AG09319 (cell line): ENCODE measurements at places on chromosomes 5 and 9.

DNA sequence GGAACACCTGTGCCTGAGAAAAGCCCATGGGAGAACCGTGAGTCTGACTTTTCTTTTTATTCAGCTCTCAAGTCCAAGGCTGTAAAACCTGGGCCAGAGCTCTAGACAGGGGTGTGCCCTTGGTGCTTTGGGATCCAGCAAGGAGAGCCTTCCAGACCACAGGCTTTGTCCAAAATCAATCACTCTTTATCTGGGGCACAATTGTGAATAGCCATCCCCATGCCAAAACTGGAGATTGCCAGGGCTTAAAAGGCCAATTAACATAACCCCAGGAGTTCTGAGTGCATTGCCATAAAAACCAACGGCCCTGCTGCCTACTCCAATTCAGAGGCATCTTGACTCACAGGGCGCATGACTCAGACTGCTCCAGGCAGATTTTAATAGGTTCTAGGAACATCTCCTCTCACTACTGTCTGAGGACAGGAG, 391.8 kb downstream of the ARHGEF28 start:
- no peak for DNase-seq

DNA sequence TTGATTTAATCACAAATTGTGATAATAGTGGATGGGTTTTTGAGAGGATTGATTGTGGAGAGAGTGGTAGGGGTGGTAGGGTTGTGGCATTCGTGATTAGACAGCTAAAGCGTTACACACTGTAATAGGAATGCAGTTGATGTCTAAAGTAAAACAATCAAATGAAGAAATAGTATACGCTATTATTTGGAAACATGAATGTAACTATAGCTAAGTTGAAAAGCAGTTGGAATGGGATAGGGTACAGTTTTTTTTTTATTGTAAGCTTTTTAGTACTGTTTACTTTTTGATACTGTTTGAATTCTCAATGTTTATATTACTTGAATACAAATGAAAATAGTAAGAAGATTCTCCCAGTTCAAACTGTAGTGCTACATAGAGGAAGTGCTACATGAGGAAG, 51.8 kb downstream of the RANBP17 start:
- no peak for DNase-seq

- no peak for DNase-seq
These were observed 161.9 kb downstream of the PPP2R2B start for GRCh38 chr5:146716636-146717035.

- no peak for DNase-seq
These were observed 189.8 kb upstream of the TRIM32 start for GRCh38 chr9:116497095-116497890.

DNA sequence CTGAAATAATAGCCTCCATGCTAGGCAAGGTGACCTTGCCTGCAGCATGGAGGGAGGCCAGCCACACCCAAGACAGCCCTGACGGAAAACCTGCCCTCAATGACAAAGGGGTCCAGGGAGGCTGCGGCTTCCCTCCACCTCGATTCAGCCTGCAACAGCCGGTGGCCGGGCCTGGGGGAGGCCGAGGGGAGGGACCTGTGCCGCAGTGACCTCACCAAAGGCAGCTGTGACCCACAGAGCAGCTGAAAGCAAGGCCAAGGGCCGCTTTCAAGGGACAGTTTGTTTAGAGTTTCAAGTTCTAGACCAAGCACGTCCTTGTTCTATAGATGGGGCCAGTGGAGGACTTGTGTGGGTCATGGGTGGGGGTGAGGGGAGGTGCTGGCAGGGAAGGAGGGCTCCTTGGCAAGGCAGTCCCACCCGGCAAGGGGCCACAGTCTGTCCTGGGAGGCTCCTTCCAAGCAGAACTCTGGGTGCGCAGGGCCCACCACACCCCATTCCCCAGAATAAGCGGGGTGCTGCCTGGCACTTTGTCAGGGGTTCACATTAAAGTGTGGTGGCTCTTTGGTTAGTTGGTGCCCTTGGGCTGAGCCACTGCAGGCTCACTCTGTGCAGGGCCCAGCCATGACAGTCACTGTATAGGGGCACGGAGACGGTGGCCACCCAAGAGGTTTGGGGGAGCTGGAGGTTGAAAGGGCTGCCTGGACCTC, 226.5 kb downstream of the FANCC start:
- no peak for DNase-seq

- no peak for DNase-seq
These were observed 13.2 kb downstream of the CMYA5 start for GRCh38 chr5:79702606-79703380.

GRCh38 chr5:66861402-66861801, 265.2 kb downstream of the MAST4 start:
- DNase-seq, result no peak

GRCh38 chr5:157222506-157223230, 42.0 kb downstream of the ITK start:
- DNase-seq, result no peak

DNA sequence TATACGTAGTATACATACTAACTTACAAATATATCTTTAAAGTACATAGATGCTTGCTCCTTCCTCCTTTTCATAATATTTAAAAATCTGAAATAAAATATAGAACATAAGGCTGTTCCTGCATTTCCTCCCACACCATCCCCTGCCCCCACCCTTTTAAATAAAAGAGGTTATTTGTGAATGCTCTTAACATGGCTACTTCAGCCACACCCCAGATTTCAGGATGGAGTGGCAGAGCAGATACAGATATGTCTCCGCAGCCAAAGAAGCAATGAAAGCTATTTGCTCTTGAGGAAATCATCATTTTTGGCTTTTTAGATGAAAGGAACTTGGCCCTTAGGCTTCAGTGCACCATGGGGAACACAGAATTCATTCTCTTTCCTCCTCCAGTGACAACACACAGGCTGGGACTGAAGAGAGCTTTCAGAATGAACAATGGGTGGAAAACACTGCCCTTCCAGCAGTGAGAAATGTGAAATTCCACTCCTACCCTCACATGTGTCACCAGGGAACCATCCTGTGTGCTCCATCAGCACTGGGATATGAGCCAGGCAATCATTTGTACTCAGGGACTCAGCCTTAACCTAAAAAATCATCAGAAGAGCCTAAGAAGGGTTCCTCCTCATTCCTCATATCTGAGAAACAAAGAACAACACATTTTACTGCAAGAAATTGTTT, 134.3 kb downstream of the PPP2R2B start:
- no peak for DNase-seq

- DNase-seq, result no peak
These were observed 103.4 kb upstream of the LRRTM2 start for GRCh38 chr5:138978581-138978980.

- no peak for DNase-seq
These were observed at the start of gene AIF1L for GRCh38 chr9:131096269-131097125. TSS of gene AIF1L (plus strand) at chr9:131096531. CDS start at chr9:131096630, 99 bp downstream.

DNA sequence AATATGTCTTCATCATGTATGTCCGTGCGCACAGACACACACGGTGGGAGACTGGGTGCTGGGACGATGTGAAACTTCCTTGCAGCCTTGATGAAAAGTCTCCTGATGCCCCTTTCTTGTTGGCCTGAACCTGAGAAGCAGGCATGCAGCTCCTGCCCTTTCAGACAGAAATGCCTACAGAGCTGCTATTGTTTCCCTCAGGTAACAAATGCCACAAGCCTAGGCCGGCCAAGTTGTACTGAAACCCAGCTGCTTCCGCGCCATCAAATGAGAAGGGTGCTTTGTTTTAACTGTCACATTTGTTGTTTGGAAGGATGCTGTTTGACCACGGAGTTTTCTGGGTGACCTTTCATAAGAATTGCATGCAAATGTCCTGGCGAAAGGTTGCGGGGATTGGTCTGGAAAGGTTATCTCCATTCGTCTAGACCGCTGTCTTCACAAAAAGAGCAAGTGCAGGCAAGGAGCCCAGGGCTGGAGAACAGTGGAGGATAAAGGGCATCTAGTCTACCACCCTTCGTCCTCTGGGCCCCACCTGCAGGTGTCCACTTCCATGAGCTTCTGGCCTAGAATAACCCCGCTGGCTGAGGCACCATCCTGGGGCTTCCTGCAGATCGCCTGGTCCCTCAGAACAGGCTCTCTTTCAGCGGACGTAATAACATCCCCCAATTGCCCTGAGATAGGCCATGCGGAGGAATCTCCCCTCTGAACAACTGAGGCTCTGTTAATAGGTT, 197.2 kb downstream of the SEMA6A start:
- DNase-seq, result no peak

DNA sequence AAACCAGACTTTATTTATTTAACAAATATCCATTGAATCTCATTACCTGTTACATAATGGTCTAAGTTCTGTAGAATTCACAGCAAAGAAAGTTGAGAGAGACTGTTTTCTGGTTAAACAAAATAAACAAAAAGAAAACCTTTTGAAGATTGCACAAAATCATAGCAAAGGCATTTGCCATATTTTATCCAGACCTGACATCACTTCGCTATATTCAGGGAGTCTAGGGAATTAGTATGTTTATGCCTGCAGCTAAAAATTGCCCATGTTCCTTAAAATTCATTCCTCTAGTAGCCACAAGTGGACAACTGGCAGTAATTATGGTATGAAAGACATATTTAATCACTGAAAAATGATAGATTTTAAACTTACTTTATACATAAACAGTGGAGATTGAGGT, 577.0 kb upstream of the DAB2 start:
- no peak for DNase-seq

DNA sequence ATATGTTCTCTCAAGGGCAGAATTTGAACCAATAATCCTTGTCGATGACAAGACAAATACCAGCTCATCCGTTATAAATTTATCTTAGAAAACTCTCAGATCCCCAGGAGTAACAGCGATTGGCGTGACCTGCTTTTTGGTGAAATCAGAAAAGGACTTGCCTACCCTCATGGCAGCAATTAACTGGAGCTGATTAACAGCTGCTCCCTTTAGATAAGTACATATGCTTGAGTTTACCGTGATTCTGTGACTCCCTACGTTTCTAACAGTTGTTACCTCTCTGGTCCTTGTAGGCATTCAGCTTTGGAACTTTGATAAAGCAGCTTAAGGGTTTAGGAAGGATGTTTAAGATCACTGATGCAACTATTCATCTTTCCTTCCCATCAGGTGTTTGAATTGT, 2.6 kb downstream of the INVS start:
- no peak for DNase-seq

DNA sequence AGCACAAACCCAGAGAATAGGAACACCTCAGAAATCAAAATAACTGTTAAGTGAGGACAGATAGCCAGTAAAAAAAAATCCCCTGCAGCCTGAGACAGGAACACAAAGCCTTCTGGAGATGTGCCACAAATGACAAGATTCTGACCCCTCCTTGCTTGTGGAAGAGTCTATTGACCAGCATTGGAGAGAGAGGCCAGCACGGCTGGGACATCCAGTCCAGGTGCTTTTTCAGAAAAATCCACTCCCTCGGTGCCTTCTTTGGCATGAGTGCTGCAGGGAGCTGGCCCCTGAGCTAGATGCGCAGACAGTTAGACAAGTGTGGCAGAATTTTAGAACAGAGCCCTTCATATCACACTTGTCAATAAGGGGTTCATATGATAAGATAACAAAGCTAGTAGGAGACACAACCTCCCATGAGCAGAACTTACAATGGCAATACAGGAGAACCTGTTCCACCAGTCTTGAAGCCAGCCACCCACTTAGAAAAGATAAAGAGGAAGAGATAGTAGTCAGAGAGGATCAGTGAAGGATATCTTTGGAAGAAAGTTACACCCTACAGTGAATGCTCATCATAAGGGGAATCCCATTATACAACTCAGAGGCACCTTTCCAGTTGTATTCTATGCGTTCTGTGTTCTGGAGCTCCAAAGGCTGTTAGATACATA, 298.4 kb downstream of the TLE1 start:
- DNase-seq, result no peak

DNA sequence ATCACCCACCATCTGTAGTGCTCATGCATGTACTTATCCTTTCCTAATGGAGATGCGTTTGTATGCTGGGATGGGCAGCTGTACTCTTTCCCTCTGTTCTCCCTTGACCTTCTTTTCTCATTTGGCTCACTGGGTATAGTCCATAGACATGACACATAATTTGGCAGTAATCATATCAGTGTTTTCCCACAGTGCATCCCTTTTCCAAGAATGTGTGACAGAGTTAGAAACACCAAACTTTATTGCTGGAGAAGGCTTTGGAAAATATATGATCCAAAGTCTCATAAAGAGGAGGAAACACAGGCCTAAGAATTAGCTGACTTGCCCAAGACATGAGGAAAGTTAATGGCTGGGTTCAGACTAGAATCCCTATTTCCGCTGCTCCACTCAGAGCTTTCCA, 1233.4 kb upstream of the DMAC1 start:
- DNase-seq, result no peak

- DNase-seq, result no peak
These were observed 3.3 kb upstream of the NEURL1B start for GRCh38 chr5:172637740-172638139.

DNA sequence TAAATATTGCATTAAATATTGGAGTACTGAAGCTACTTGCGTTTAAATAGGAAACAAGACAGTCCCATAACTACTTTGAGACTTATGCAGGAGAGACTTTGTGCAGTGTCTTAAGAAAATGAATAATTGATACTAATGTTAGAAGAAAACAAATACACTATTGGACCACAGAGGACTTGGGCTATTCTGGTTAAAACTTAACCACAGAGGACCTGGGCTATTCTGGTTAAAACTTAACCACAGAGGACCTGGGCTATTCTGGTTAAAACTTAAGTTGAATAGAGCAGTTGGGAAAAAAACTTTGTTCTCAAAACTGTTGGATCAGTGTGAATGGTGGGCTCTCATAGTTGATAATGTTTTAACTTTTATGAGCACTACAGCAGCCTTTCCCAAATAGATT, 141.7 kb downstream of the WDR70 start:
- DNase-seq, result no peak

DNA sequence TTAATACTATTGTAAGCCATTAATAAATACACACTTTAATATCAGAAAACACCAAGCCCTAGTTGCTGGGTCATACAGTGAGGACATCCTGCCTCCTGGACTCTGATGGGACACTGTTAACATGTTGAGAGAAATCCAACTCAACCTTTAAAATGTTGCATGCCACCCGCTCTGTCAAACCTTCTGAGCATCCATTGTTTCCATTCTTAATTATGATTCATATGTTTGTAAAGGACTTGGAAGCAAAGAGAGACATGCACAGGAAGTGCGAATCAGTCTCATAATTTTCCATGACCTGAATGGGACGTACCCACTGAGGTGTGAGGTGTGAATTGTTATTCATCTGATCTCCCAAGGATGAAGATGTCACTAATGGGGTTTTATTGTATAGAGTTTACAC, 186.4 kb downstream of the CAAP1 start:
- DNase-seq, result no peak

GRCh38 chr9:18741359-18741758, 267.4 kb downstream of the ADAMTSL1 start:
- no peak for DNase-seq
